HAP-1 (cell line): ENCODE measurements at places on chromosomes 11 and 22.
A peak's percentile ranks its signal among the peaks of the same experiment; 100 is the strongest.

- no peak for DNase-seq
Observed at GRCh38 chr11:35654711-35655110, 7.9 kb upstream of the TRIM44 start.

- DNase-seq: no peak
Observed at GRCh38 chr11:57374966-57375365, 6.0 kb downstream of the PRG3 start.

DNA sequence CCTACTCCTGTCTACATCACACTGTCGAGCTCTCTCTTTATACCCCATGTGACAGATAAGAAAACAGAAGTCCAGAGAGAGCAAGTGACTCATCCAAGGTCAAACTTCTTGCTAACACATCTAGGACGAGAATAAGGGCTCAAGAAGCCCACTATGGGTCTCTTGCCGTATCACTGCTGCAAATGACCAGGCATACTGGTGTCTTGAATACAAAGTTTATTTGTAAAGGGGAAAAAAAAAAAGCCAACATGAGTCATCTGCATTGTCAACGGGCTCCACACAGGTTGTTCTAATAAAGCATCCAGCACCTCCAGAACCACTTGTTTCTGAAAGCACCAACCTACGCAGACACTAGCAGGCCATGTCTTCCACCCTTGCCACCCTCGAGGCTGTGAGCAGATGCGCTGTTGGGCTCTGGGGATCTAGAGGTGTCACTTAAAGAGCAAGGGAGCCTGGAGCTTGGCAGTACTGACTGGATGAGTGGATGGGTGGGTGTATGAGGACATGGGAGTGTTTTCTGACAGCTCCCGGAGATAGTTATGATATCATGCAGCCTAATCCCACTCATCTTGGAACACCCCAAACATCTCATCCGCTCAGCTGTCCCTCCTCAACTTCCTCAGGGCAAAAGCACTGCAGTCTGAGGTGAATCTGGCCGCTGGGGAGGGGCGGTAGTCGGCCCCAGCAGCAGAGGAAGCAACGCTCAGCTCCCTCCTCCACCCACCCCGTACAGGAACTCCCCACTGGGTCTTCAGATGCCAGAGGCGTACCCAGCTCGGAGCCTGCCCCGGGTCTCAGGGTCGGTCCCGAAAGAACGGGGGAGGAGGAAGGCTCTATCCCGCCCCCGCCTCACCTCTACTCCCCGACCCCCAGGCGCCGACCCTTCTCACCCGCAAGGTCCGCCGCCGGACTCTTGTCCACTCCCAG, 1.0 kb downstream of the SMCO4 start:
- DNase-seq: peak; percentile 59

GRCh38 chr11:64352099-64352994, 6.6 kb upstream of the RPS6KA4 start:
- no peak for DNase-seq

DNA sequence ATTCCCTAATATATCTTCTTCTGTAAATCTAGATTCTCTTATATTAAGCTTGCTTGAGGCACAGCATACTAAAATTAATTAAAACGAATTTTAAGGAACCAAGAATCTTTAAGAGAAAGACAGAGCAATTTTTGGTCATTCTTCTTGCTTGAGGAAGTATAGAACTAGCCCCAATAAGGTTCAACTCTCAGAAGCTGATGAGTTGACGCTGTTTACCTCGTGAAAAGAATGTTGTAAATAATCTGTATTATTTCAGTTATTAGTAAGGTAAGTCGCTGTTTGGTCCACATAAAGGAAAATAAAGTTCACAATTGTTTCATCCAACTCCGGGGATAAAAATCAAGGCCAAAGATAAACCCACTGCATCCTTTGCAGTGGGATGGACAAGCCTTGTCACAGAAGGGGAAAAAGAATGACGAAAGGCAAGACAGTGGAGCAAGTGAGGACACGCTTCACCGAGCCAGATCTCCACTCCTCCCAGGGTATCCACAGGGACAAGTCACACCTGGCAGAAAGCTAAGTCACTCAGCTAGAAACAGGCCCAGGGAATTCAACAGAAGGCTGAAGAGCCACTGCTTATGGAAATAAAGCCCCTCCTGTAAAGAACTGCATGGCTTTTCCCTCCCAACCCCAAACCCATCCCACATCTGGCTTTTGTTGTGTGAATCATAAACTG, 752 bp downstream of the POU2AF1 start:
- DNase-seq: no peak

- no peak for DNase-seq
Observed at GRCh38 chr22:45493286-45493771, 9.4 kb upstream of the FBLN1 start.

- no peak for DNase-seq
Observed at GRCh38 chr11:36890841-36891240, 292.8 kb upstream of the RAG2 start.

DNA sequence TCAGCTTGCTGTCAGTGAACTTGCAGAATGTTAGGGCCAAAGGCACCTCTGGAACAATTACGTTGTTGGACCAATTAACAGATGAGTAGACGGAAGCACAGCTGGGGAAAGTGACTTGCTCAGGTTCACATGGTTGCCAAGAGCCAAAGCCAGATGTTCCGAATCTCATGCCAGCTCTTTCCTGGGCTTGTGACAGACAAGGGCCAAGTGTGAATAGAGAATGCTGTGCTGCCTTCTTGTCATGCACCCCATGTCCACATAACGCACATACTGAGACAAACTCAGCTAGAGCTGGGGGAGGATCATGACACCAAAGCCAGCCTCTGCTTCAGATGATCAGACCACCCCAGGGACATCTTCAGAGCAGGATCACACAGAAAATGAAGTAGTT, 616.3 kb downstream of the INSC start:
- DNase-seq: no peak

- DNase-seq: no peak
Observed at GRCh38 chr11:20501252-20501651, 98.2 kb upstream of the SLC6A5 start.

- no peak for DNase-seq
Observed at GRCh38 chr22:19046719-19047609, 75.2 kb downstream of the DGCR2 start.

DNA sequence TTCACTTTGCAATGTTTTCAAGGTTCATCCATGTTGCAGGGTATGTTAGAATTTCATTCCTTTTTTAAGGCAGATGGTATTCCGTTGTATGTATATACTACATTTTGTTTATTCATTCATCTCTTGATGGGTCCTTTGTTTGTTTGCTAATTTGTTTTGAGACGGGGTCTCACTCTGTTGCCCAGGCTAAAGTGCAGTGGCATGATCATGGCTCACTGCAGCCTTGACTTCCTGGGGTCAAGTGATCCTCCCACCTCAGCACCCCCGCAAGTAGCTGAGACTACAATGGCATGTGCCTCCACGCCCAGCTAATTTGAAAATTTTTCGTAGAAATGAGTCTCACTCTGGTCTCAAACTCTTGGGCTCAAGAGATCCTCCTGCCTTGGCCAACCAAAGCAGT, 6.2 kb downstream of the UVRAG start:
- no peak for DNase-seq

DNA sequence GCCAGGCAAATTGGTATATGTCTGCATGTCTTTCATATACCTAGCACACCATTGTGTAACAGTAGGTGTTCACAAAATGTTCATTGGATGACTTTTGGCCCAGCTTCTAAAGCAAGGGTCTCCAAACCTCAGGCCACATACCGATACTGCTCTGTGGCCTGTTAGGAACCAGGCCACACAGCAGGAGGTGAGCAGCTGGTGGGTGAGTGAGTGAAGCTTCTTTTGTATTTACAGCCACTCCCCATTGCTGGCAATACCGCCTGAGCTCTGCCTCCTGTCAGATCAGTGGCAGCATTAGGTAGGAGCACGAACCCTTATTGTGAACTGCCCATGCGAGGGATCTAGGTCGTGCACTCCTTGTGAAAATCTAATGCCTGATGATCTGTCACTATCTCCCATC, 836.6 kb downstream of the NTM start:
- no peak for DNase-seq

GRCh38 chr22:38782402-38783094, 11.4 kb downstream of the DNAL4 start:
- DNase-seq: peak; percentile 37

DNA sequence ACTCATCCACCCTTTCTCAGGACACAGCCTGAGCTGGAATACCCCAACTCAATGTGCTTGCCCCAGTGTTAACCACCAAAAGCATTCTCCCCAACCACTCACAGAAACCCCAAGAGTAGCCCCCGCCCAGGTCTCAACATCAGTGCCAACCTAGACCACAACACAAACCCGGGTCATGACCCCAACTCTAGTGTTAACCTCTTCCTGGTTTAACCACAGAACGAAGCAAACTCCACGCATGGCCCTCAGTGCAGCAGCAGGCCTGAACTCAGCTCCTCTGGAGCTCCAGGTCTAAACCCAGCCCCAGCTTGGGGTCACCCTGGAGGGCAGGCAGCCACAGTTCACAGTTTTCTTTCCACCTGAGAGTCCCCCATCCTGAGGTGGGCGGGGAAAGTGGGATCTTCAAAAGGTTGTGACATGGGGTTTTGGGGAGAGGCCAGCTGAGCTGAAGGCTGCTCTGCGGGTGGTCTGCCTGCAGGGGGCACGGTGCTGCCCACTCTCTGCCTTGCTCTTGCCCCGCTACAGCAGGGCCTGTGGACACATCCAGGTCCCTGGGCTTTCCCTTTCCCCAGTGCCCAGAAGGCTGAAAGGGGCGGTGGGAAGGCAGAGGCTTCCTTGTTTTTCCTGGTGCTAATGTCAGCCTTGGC, 37.9 kb downstream of the NECTIN1 start:
- no peak for DNase-seq

- DNase-seq: no peak
Observed at GRCh38 chr11:205221-206001, 1.8 kb downstream of the BET1L start.

GRCh38 chr11:12671370-12671769, 2.9 kb upstream of the TEAD1 start:
- no peak for DNase-seq

DNA sequence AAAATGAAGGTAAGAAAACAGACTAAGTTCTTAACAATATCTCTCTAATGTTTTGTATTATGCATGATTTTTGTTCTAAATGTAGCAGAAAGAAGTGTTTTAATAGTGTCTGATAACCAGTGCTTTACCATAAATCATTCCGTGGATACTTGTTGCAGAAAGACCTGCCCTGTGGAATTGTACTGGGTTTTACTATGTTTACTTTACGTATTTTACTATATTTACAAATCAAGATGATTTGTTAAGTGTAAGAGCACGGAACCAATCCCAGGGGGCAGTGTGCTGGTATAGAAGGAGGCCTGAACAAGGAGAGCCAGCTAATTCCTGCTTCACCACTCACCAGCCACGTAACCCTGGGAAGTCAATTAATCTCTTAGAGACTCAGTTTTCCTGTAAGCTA, 1.4 kb downstream of the HTR3B start:
- DNase-seq: peak; percentile 74

GRCh38 chr11:73463359-73463758, 87.2 kb downstream of the RELT start:
- no peak for DNase-seq

- peak; percentile 75 for DNase-seq
Observed at GRCh38 chr11:65355013-65355775, 643 bp downstream of the TIGD3 start.

DNA sequence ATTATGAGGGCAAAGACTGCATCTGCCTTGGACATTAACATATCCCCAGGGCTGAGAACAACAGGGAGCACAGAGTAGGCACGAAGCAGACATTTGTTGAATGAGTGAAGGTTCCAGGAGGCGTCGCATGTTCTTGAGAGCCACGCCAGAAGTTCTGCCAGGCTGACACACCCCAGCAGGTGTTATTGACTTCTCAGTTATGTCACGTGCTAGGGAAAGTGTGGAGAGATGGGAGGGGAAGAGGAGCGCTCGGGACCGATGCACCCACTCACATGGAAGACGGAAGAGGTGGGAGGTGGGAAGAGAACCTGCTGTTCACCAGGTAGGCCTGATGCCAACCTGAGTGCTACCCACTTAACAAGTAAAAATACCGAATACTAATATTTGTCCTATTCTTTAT, 232.8 kb downstream of the LARGE1 start:
- no peak for DNase-seq

GRCh38 chr22:50376085-50376651, 33.0 kb downstream of the PPP6R2 start:
- DNase-seq: no peak

DNA sequence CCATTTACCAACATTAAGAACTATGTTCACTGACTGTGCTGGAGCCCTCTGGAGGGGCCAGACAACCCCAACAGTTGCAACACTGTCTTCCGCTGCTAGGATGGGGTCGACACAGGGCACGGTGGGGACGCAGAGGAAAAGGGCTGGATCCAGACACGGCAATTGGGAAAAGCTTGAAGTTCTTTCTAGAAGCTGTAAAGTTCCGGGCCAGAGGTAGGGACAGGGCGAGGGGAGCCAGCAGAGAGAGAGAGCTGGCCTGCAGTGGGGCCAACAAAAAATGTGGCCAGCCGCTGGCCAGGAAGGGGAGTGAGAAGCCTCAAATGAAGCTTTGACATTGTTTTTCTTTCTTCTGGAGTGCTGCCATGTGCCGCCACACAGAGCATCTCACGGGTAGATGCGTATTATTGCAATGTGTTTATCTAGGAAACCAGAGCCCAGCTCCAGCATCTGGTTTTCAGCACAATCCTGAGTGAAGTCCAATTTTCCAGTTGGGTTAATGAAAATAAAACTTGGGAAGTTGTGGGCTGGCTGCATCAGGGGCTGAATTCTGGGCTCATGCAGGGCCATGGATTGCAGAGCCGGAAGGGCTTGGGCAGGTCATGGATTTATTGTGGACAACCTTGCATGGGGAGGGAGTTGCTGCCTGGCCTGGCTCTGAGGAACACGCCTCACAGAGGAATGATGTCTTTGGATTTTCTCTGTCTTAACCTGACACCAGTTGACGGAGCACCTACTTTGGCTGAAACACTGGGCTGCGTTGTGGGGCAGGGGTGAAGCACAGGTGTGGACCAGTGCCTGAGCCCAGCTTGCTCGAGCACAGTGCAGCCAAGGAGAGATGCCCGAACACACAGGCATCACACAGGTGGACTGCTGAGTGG, 67.6 kb upstream of the AMPD3 start:
- DNase-seq: no peak

- DNase-seq: no peak
Observed at GRCh38 chr11:95605271-95605940, 184.2 kb downstream of the FAM76B start.

GRCh38 chr22:49015993-49016908, 811.4 kb downstream of the BRD1 start:
- peak; percentile 3 for DNase-seq

GRCh38 chr11:36672815-36673450, 74.9 kb upstream of the RAG2 start:
- peak; percentile 45 for DNase-seq

DNA sequence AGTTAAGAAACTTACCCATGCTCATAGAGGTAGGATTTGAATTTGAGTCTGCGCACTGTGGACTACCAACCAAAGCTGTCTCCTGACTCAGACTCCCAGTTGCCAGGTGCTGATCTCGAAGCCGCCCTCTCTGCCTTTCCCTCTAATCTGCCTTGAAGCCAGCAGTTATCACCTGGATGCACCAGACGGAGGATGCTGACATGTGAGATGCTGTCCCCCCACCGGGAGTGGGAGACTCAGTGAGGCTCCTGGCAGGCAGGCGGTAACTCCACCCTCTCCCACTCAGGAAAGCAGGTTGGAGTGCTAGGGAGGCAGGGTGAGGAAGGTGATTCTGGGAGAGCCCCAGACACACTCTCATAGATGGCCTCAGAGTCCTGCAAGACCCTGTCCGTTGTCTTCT, 40.4 kb downstream of the KIAA1671 start:
- no peak for DNase-seq
